ENCODE measurements at places on chromosomes 1 and 21.
A peak's percentile ranks its signal among the peaks of the same experiment; 100 is the strongest.

DNA sequence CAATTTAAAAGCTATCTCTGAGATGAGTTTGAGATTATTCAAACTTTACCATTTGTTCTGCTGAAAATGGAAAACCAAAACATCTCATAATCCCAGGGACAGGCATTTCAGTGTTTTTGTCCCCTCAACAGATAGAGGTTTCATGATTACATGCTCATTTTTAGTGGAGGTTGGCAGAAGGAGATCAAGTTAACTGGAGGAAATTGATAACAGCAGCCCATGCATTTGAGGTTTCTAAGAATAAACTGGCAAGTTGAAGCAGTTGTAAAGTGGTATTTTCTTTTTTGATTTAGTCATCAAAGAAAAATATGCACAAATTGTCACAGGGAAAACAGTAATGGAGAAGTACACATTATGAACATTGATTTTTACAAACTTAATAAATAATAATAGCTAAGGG, 205.8 kb downstream of the PLA2G4A start:
- DNase-seq = no peak

GRCh38 chr1:220708936-220709801, 19.0 kb downstream of the C1orf115 start:
- no peak for DNase-seq

- DNase-seq = no peak
Observed at GRCh38 chr1:210237479-210237878, 4.9 kb downstream of the SERTAD4 start.

- peak; percentile 87 for DNase-seq
Observed at GRCh38 chr1:11099310-11100148, at the start of gene EXOSC10. TSS of gene EXOSC10 (minus strand) at chr1:11099869. CDS start at chr1:11099831, 38 bp downstream.

- no peak for DNase-seq
Observed at GRCh38 chr1:75765697-75766355, 20.2 kb upstream of the RABGGTB start.

GRCh38 chr1:85427849-85428248, 37.1 kb downstream of the DDAH1 start:
- DNase-seq = no peak

DNA sequence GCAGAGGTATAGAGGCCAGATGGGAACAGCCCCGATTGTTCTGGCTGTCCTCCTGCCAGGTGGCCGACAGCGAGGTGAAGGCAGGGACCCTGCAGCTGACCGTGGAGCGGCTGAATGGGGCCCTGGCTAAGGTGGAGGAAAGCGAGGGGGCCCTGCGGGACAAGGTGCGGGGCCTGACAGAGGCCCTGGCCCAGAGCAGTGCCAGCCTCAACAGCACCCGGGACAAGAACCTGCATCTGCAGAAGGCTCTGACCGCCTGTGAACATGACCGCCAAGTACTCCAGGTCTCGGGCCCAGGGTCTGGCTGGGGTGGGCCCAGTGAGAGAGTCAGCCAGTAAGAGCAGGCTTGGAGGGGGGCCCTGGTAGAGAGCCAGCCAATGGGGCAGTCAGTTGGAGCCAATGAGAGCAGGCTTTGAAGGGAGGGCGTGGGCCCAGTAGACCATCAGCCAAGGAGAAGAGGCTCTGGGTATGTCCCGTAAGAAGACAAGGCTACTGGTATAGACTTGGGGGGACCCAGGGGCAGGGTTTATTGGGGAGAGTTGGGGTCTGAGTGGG, 11.3 kb downstream of the MFAP2 start:
- DNase-seq = no peak

- DNase-seq = no peak
Observed at GRCh38 chr1:73359001-73359400, 839.0 kb downstream of the LRRIQ3 start.

DNA sequence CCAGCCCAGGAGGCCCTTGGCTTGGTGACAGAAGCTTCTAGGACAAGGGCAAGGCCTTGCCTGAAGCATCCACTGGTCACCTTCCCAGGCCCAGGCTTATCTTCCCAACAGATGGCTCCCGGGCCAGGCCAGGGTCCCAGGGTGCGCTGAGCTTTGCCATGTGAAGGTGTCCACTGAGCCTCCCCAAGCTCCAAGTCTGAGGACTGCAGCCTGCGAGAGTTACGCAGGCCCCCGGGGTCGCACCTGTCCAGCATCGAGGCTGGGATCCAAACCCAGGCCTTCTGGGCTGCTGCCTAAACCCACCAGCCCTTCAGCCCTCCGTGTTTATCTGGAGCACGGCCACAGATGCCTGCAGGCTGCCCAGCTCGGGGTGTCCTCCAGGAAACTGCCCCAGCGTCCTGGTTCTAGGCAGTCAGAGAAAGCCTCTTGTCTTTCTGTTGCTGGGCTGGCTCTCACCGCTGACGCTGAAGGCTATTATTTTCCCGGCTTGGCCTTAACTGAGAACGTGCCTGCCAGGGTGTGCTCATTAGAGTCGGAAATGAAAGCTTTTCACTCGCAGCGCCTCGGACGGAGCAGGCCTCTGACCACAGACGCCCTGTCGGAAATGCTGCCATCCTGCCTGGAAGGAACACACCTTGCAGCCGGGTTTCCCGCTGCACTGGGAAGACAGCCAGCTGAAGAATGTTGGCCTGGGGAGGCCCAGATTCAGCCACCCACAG, 71.4 kb downstream of the MEGF6 start:
- no peak for DNase-seq

DNA sequence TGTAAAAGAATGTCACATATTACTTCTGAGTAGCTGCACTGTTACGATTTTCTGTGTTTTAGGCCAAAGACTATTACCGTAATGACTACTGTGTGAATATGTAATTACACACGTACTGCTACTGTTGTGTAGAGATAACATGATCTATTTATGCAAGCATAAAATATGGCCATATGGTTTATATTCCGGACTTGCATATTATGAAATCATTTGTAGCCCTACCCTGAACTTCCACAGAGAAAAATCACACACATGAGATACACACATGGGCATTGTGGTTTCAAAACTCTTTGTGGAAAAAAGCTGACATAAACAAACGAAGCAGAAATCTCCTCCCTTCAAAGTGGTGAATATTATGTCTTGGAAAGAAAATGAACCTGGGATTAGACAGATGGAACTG, 373.0 kb upstream of the ADAMTS5 start:
- no peak for DNase-seq

DNA sequence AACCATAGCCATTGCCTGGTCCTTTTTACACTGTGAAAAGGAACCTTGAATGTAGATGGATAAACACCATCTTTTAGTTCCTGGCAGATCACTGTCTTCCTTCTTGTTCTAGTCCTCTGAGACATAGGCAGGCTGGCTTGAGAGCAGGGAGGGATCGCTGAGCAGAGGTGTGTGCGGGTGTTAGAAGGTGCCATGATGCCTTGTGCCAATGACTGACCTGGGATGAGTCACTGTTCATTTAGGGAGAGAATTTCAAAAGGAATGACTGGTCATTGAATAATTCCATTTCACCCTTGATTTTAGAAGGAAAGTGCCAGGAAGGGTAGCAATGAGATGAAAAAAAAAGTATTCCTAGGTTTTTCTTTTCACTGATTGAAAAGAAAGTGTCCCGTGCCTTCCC, 383.9 kb downstream of the KIF26B start:
- no peak for DNase-seq

DNA sequence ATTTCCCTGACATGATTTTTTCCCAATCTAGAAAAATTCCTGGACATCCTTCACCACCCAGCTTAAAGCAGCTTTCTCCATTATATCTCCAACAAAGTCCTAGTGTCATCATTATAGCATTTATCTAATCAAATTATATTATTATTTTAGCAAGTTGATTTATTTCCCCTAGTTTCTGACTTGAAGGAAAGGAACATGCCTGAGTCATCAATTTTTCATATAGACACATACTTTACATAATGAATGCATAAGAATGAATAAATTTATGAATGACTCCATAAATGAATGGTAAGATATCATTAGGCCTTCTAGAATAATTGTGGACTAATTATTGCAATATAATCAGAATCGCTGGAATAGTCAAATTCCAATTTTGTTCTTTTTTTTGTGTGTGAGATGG, 79.4 kb upstream of the COL11A1 start:
- no peak for DNase-seq
